ENCODE measurements at places on chromosomes 7 and 10.

DNA sequence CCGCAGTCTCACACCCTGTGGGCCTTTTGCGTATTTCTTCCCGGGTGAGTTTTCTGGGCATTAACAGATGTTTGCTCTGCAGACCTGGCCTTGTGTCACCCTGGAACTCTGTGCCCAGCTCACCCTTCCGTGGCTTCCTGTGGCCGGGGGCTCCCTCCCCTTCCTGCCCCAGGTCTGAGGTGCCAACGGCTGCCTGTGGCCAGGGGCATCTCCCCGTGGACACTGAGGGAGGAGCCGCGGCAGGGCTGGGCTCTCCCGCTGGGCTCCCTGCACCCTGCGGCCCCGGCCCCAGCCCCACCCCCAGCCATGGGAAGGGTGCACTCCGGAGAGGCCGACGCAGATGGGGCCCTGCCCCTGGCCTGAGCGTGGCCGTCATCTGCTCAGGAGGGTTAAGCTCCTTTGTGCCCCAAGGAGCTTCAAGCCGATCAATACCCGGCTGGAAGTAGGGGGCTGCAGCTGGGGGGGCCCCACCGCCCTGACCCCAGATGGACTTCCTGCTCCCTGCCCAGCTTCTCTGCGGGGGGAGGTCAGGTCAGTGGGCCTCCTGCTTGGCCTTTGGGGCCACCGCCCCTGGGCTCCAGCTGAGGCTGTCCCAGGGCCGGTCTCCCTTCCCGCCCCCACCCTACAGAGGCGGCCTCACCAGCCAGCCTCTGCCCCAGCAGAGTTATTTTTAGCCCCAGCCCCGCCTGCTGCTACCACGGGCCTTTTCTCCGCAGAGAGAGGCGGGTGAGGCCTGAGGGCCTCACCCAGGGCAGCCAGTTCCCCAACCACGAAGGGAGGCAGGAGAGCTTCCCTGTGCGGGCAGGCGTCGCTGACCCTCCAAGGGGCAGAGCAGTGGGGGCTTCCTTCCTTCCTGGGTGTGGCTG, 24.2 kb downstream of the PWWP2B start:
- no peak for DNase-seq

DNA sequence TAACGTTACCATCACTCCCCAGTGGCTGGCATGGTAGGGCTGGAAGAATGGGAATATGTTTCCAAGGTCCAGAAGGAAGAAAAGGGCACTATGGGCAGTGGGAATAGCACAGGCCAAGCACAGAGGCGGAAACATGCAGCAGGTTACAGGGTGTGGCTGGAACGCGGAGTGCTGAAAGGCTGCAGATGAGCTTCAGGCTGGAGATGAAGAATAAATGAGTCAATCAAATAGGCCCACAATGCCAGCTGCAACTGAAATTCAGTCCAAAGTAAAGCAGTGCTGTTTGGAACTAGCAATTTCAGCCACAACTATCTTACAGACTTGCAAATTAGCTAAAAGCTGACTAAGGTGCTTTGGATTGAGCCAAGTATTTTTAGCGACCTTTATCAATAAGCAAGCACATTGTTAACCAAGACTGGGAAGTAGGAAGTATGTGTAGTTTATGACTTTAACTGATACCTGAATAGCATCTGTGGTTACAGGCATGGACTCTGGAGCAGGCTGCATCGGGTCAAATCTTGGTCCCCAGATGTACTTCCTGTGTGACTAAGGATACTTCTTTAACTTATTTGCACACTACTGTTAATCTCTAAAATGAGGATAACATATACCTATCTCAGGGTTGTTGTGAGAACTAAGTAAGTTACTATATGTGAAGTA, 77.5 kb upstream of the CTTNBP2 start:
- no peak for DNase-seq

GRCh38 chr7:105337529-105337928, 51.2 kb downstream of the SRPK2 start:
- no peak for DNase-seq

DNA sequence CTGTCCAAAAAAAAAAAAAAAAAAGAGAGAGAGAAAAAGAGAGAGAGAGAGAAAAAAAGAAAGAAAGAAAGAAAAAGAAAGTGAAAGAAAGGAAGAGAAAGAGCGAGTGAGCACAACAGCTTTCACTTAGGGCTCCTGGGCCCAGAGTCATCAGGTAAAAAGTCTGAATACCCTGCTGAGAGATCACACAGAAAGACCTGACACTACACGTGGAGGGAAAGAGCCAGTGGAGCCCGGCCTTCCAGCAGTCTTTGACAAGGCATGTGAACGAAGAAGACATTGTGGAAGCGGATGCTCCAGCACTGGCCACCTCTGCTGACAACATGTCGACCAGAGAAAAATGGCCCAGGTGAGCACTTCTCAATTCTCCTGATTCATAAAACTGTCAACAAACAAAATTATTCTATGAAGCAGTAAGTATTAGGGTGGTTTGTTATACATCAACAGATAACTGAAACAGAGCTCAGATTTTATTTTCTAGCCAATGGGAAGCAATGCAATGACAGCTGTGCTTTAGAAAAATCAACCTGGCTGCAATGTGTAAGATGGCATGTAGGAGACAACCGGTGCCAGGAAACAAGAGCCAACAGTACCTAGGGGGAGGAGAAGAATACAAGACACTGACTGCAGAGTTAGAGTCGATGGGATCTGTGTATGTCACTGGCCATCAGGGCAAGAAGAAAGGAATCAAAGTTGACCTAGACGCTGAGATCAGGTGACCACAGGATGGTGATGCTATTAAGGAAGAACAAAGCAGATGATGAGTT, 4.4 kb downstream of the RNF216 start:
- DNase-seq = no peak

- no peak for DNase-seq
Observed at GRCh38 chr7:139482662-139483466, 609 bp downstream of the KLRG2 start.

Measured in posterior cingulate gyrus (tissue), 11 donors.